T-helper 1 cell (primary cell): ENCODE measurements at places on chromosomes 6 and 20.

- peak; percentile 71 for DNase-seq
Measured at GRCh38 chr6:148747471-148748165, 788 bp downstream of the UST start.

- no peak for DNase-seq
Measured at GRCh38 chr20:33874129-33874528, 63.0 kb downstream of the CHMP4B start.

DNA sequence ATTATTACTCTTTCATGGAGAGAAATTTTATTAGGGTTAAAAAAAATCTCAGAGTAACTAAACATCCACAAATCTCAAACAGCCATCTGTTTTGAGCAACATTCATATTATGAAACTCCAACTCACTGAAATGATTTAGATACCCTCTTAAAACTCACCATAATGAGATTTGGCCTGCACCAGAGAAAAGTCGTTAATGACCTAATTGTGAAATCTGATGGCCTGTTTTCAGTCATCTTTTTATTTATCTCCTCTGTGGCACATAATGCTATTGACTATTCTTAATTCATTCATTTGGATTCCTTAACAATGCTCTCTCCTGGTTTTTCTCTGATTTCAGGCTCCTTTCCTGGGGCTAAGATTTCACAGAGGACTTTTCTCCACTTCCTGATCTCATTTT, 192.7 kb downstream of the RNF144B start:
- DNase-seq, result no peak

DNA sequence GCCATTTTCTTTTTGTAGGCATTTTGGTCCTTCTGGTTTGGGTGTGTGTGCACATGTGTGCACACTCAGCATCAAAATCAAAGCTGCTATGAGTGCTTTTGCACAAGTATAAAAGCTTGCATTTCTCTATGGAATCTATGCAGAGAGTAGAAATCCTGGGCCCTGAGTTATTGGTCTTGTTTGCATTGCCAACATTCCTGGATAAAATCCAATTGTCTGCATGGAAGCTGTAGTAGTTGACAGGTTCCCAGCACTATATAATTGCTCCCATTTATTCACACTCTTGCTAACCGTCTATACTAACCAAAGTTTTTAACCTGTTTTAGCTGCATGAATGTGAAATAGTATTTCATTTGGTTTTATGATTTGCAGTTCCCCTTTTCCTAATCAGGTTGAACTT, 277.0 kb downstream of the FOXA2 start:
- no peak for DNase-seq

GRCh38 chr6:46412662-46413061, 78.6 kb downstream of the RCAN2 start:
- no peak for DNase-seq

- no peak for DNase-seq
Measured at GRCh38 chr6:63813566-63814120, 178.0 kb downstream of the PHF3 start.
